DND-41 (cell line): ENCODE measurements at places on chromosomes 6 and 20.

GRCh38 chr20:38579219-38579910 is 1.6 kb upstream of the ADIG start:
- DNase-seq = no peak

DNA sequence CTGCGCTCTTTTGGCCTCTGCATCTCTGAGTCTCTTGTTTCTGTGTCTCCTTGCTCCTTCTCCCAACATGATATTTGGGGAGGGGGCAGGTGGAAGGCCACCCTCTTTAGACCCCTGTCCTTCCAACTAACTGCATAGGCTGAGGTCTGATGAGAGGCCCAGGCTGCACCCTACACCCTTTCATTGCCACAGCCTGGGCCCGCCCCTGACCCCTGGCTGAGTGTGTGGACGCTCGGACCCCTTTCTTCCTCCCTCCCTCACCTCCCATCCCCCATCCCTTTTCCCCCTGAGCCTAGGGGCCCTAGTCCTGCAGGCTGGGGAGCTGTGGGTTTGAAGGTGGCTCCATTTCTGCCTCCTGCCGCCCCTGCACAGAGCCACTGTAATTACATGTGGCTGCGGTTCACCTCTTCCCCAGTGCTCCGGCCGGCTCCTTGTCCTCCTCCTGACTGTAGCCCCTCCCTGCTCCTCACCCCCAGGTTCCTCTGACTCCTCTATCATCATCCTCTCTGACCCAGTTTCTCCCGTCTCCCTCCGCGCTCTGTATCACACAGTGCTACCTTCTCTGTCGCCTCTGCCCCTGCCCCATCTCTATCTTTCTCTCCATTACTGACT is 6.8 kb downstream of the MDFI start:
- no peak for DNase-seq

DNA sequence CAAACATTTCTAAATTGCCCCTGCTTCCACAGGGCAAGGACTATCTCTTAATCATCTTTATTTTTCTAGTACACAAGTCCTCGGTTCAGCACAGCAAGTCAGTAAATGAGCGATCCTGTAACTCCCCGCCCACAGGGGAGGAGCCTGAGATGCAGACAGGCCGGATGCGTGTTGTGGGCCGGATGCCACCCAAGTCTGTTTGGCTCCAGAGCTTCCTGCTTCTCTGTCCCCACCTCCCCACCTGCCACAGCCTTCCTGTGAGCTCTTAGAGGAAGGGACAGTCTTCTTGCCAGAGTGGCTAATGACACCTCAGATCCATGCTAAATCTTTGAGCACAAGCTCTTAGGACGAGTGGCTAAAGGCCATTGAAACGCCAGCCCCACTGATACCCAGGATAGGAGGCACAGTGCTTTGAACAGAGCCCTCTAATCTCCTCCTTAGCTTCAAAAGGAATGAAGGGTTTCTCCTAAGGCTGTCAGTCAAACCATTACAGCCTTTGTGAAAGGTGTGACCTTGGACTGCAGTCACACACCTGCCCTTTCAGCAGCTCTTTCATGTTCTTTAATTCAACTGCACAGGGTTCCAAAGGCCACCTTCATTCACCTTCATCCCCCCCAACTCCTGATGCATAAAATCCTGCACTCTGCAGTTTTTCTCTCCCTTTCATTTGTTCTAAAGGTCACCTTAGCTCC is 264.3 kb downstream of the TFAP2C start:
- peak; percentile 39 for DNase-seq

GRCh38 chr6:44327096-44327495 is 13.9 kb upstream of the AARS2 start:
- DNase-seq = no peak

DNA sequence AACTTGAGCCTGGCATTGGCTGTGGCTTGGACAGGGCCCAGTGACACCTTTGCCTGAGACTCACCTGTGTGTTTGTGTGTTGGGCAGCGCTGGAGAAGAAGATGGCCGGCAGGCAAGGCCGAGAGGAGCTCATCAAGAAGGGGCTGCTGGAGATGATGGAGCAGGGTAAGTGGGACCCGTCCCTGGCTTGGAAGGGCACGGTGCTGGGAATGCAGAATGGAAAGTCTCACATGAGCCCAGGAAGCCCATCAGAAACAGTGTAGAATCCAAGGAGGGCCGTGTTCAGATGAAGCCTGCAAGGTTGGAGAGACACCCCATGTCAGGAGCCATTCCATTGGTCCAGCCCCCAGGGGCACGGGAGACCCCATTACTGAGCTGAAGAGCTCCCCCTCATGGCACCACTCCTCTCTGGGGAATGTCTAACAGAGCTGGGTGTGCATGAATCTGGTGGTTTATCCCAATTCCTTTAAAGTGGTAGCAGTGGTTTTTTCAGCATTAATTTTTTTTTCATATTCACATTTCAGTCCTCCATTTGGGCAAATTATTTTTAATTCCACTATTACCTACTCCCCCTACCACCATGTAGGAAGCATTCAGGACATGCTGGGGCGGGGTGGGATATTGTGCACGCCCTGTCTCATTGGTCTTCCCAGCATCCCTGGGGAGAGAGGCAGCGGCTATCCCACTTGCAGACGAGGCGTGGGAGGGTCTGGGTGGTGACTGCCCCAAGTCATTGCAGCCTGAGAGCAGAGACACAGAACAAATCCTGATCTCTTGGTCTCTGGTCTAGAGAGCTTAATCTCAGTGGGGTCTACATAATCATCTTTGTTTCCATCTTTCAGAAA is 143.6 kb downstream of the PHACTR3 start:
- no peak for DNase-seq

- DNase-seq = peak; percentile 29
Measured at GRCh38 chr6:166862287-166862977, 93.9 kb downstream of the RNASET2 start.

DNA sequence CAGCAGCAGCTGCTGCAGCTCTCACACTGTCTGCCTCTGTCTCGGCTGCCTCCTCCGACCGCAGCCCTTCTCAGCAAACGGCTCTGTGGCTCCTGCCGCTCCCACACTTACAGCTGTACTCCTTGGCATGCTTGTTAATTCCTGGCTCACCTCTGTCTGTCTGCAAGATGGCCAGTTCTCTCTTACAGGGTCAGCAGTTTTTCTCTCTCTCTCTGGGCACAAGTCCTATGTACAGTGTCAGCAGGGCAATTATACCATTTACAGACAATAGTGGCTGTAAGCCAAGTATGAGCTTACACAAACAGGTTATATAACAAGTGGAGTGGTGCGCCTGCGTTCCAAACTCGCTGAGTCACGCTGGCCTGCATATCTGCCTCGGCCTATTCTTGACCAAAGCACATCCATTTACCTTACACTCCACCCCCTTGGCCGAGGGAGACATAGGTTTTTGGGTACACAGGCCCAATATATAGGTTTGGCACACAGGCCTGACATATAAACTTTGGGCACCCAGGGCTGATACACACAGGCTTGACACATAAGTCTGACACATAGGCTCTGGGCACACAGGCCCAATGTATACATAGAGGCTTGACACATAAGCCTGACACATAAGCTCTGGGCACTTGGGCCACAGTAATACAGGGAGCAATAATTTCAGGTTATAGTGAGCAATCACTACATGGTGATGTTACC is 4.4 kb downstream of the ZKSCAN3 start:
- peak; percentile 27 for DNase-seq

GRCh38 chr6:3417473-3417872 is 39.4 kb downstream of the SLC22A23 start:
- DNase-seq = no peak

DNA sequence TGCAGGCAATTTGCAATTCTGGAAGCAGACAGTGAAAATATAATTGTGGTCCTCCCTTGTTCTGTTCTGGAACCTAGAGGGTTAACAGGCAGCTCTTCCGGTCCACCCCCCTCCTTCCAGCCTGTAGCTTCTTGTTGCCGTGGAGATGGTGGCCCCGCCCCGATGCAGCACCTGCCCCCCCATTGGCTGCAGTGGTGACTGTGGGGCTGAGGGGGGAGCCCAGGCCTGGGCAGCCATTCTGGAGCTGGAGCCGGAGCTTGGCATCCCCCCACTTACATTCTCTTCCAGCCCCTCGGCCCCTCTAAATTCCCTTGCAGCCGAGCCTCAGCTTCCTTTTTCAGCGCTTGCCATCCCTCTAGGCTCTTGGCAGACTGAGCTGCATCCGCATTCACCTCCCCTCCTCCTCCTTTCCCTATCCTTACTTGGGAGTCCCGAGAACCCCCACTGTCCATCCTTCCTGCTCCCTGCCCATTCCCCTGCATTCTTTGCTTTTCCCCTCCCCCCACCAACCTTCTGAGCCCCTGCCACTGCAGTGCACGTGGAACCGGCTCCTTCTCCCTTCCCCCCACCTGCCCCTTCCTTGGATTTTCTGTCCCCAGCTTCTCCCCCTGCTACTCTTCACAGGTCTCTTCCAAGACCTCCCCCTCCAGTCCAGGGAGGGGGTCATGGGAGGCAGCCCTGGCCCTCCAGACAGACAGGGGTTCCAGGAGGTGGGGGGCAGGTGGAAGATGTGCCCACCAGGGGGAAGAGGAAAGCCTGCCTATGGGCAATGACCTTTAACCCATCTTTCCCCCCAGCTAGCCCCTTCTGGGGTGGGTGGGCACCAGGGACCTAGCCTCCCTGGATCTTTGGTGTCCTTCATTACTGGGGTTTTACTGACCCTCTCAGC is 11.4 kb downstream of the SYNGAP1 start:
- peak; percentile 77 for DNase-seq

DNA sequence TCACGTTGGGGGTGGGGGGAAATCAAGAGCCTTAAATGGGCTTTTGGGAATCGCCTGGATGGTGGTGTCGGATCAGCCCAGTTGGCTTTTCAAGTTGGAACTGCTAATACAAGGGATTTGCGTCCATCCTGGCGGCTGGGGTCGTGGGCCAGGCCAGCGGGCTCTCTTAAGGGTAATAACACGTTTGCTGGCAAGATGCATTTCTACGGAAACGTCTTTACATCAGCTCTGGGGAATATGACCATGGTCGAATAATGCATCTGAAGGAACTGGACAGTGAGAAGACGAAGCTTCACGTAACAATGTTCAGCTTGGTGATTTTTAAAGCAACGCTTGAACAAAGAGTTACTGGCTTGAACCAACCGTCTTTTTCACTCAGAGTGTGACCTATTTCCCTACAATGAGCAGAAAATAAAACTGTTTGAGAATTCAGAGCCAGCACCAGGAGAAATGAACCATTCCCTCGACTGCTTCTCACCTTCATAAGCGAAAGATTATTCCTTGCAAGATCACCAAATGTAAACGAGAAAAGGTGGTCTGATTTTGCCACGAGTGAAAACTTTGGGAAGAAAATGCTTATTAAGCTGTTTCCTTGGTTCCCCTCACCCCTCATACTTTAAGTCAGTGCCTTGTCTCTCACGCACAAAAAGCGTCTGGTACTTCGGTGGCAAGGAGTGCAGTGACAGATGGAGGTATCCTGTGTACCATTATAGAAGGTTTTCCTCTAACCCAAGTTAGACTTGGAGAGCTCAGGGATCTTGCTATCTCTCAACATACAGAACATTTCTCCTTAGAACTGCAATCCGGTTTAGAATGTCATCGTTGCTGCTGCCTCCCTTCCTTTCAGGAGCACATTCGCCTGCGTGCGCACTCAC is 1.4 kb upstream of the MARCKS start:
- DNase-seq = no peak

GRCh38 chr20:34938466-34939163 is 17.0 kb downstream of the GSS start:
- DNase-seq = no peak

DNA sequence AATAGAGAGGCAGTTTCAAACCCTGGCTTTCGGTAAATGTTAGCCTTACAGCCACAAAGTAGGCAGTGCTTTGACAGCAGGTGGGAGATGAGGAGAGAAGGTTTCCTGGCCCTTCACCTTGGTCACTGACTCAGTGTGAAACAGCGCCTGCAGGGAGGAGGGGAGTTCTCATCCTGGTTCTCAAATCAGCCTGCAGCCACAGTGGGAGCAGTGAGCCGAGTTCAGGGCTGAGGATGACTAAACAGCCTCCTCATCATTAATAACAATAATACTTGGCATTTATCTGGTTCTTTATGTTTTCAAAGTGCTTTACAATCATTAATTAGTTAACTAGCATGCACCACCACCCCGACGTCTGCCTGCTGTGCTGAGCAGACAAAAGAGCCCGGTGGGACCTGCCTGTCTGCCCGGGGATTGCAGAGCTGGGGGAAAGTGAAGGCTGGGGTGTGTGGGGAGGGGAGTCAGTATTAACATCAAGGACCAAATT is 59.6 kb downstream of the PRDM1 start:
- no peak for DNase-seq

DNA sequence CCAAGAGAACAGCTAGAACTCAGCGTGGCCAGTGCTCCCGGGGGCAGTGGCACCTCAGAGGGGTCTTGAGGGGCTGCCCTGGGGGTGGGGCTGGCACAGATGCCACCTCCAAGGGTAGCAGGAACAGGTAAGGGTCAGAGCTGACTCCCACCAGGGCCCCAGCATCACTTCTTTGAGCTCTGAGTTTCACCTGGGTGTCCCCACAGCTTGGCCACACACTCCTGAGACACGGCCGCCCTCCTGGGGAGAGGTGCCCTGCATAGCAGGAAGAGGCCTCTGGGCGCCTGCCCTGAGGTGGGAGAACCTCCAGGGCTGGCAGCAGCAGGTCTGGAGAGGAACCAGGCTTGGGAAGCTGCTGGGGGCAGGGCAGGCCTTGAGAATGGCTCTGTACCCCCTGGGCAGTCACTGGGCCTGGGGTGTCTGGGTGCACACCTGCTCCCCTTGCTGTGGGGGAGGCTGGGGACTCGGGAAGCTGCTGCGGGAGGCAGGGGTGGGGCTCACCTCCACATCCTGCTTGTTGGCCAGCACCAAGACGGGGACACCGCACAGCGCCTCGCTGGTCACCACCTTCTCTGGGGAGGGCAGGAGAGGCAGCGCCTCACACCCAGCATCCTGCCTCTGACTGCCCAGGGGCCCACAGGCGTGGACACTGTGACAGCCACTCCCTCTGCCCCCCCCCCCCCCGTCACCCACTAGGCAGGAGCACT is 5.0 kb downstream of the TNFRSF6B start:
- no peak for DNase-seq

DNA sequence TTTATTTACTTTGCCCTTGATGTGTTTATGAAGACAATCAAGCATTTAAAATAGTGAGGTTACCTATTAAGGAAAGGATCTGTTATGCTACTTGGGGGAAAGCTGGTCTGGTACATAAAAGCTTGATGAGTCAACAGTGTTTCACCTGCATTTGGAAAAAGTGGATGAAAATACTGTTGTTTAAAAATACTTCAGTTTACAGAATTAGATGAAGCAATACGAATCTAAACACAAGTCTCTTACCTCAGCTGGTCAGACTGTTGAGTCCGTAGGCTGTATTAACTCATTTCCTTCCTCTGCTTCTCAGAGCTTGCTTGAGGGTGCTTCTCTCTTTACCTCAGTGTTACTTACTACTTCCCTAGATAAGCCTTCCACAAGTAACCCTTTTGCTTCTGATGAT is 36.1 kb downstream of the NKX2-4 start:
- DNase-seq = no peak
